Esophagus squamous epithelium (tissue), 5 donors: ENCODE measurements at places on chromosomes 7 and 10.

DNA sequence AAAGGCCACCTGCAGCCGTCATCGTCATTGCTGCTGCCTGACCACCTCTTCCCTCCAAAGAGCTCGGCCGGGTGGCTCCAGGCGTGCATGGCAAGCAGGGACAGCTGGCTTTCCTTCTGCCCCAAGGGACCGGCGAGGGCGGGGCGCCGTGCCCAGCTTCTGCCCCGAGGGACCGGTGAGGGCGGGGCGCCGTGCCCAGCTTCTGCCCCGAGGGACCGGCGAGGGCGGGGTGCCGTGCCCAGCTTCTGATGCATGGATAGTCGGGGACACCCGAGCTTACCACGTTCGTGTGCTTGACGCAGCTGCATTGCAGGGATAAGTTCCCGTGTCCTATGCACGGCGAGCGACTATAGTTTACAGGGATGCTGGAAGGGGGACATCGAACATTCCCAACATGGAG is 27.0 kb downstream of the CFAP46 start:
- no peak for DNase-seq

- no peak for DNase-seq
Observed at GRCh38 chr10:107994621-107995270, 830.2 kb upstream of the SORCS1 start.

DNA sequence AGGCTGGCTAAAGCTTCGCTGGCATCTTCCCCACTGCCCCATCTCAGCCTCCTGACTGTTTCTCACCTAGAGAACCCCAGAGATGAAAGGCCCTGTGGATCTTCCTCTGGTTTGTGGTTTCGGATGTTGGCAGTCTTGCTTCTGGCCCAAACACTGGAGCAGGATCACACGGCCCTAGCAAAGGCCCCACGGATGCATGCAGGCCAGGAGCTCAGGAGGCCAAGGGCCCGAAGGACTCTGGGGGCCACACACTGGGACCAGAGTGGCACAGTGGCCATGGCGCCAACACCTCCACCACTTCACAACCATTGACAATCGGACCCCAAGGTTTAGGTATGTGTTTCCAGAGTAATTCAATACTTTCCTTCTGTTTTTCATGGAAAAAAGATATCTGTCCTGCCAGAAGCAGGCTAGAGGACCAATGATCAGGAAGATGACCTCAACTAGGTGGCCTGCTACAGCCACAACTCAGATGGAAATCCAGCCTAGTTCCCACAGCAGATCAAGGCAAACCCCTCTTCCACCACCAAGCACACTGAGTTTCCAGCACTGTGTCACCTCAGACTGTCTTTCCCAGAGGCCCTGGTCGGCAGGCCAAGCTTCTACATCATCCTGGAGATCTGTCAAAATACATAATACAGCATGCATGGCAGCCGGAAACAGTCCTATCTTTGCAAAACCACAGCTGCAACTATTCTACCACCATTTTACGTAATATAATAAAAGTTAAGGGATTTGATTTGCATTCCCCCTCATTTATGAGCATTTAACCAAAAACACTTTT is 53.0 kb downstream of the CTBP2 start:
- DNase-seq: no peak

DNA sequence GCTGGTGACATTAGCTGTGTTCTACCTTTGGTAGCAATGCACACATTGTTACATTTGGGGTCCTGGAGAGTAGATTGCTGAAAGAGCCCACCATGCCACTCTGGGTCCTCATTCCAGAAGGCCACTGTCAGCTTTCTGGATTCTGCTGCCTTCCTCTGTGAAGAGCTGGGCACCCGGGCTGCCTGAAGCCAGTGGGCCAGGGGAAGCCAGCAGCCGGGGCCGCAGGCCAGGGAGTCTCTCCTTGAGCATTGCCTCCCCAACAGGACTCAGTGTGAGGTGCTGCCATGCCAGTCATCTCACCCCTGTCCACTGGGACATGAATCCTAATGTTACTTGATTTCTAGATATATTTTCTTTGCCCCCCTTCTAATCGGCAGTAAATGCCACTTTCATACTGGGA is 234.0 kb downstream of the SKAP2 start:
- no peak for DNase-seq

- peak; percentile 50 for DNase-seq
Observed at GRCh38 chr7:96321658-96322372, at the start of gene SLC25A13. SLC25A13 (minus strand) TSS chr7:96322098; CDS start chr7:96321956, 142 bp downstream.

DNA sequence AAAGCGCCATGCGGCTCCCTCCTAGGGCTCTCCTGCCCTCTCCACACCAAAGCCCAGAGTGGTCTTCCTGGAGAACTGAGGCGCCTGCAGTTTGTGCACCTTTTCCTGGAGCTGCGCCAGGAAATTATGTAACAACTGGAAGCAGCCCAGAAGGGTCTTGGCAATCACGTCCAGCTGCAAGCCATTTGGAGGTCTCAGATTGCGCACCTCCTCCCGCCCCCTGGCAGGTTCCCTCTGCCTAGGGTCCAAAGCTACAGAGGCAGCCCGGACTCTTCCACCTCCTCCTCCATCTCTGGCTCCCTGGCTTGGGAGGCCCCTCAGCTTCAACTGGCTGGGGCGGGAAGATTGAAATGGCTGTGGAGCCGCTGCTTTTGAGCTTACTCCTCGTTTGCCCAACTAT is 34.0 kb upstream of the SFTPD start:
- DNase-seq: no peak

DNA sequence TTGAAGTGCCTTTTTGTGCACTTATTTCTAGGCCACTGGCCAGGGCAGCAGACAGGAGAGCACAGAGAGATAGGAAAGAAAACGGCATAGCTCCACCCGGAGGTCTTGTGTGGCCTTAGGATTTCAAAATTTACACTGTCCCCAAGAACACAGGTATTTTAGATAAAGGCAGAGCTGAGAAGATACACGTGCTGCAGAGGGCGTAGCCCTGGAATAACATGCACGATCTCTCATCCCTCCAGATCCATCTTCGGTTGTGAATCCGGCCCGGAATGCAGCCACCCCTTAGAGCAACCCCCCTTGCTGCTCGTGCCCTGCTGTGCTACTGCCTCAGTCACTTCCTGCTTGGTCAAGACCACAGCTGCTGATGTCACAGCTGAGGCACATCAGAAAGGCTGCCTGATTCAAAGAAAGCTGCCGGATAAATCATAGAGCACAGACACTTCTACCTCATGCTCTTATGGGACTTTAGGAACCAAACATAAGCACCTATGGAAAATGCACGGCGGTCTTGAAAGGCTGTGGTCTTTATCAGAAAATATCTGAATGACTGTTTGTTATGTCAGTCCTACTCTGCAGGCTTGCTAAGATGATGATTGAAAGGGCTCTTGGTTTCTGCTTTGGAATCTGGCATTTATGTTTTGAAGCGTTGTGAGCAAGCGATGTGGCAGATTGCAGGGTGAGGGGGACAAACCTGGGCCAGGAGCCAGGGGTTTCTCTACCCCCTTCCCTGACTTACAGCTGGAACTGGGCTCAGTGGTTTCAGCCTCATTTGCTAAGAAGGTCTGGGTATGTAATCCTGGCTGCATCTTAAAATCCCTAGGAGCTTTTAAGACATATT is 152.0 kb downstream of the SVIL start:
- no peak for DNase-seq

GRCh38 chr7:15886626-15887025 is 200.1 kb upstream of the MEOX2 start:
- no peak for DNase-seq

DNA sequence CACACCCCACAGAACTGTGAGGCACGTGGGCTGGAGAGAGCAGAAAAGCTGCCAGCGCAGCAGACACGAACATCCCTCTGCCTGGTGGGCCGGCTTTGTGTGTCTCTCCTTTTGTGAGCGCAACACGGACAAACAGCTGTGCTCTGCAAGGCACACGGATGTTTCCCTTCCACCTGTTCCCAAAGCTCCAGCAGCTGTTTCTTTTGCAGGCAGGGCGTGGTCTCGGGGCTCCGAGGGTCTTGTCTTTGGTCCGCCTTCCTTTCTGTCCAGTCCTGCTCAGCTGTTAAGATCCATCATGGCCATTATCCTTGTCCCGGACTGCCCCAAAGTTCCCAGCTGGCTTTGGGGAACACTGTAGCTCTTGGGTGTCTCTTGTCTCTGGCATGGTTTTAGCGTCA is 32.7 kb upstream of the SH2B2 start:
- no peak for DNase-seq

DNA sequence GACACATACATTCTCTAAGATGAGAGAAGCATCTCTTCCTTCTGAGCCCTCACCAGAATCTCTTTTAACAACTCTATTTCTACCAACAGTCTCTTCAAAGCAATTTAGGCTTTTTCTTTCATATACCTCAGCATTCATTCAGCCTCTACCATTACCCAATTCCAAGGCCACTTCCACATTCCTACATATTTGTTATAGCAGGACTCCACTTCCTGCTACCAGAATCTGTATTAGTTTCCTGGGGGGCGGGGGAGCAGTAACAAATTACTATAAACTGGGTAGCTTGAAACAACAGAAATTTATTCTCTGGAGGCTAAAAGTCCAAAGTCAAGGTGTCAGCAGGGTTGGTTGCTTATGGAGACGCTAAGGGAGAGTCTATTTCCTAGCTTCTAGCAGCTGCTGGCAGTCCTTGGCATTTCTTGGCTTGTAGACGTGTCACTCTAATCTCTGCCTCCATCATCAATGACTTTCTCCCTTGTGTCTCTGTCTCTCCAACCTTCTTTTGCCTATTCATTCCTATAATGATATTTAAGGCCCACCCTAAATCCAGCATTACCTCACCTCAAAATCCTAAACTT is 7.4 kb downstream of the PRPS1L1 start:
- no peak for DNase-seq

- no peak for DNase-seq
Observed at GRCh38 chr7:36181668-36182067, 28.6 kb downstream of the EEPD1 start.

DNA sequence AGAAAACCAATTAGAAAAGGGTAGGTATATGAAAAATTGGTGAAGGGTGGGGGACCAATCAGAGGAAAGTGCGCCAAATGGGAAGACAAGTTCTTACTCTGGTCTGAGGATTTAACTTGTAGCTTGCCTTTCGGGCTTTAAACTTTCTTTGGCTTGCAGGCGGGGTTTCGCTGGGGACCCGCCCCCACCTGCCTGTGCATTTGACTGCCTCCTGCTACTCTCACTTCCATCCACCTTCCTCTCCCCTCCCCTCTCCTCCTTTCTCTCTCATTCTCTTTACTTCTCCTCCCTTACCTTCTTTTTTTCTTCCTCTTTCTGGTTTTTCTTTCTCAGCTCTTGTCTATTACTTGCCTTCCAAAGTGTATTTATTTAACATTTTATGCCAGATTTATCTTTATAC is 278.8 kb downstream of the DNAJB9 start:
- no peak for DNase-seq

- no peak for DNase-seq
Observed at GRCh38 chr10:119090968-119091367, 10.4 kb upstream of the EIF3A start.
